ENCODE measurements at places on chromosomes 1 and 21.

GRCh38 chr1:175818929-175819328 lies 75.5 kb upstream of the TNR start:
- DNase-seq, result no peak

GRCh38 chr1:65258106-65258505 lies 51.2 kb upstream of the DNAJC6 start:
- no peak for DNase-seq

GRCh38 chr1:94795434-94795833 lies 24.7 kb upstream of the SLC44A3 start:
- no peak for DNase-seq

- DNase-seq, result no peak
Observed at GRCh38 chr1:235818632-235819136, 48.0 kb downstream of the LYST start.

- DNase-seq, result no peak
Observed at GRCh38 chr1:197683895-197684553, 91.3 kb downstream of the DENND1B start.

DNA sequence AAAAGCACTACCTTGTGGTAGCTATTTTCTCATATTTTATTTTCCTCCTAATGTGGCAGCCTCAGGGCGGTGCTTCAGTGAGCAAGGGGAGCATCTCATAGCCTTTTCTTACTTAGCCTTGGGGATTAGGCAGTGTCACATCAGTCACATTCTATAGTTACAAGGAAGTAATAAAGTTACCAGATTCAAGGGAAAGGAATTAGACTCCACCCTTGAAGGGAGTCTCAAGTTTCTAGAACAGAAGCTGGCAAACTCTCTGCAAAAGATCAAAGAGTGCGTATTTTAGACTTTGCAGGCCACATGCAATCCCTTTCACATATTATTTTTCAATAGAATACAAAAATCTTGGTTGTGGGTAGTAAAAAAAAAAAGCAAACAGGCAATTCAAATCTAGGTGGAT lies 350.4 kb downstream of the AMY1C start:
- no peak for DNase-seq

DNA sequence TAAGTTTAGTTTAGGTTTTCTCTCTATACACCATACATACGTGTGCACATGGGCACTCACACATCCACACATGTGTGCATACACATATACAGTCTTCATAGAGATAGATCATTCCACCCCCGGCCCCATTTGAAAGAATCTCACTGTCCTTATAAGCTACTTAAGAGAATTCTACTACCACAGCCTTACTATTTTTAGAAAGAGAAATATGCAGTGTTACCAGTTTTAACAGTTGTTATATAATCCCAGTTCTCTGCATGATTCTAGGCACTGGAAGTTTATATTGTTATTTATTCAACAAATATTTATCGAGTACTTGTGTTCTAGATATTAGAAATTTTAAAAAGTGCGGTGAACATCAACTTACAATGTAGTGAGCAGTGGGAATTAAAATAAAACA lies 41.5 kb downstream of the KCTD3 start:
- DNase-seq, result no peak

DNA sequence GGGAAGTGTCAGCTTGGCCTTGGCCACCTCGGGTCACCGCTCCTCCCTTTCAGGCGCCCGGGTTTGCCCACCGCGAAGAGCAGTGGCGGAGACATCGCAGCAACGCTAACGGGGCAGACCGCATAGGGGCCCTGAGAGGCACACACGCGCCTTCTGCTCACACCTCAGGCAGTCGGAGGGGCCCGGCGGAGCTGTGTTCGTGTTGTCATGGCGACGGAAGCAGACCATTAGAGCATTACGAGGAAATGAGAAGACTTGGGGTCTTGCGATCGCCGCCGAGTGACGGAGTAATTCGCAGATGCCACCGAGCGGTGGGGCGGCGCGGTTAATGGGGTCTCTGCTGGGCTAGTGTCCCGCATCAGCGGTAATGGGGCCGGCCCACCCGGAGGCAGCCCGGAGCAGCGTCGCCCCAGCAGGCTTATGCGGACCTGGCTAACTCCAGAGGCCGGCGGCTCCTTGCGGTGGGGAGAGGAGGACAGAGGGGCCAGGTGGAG lies 144.1 kb downstream of the TNR start:
- DNase-seq, result no peak

GRCh38 chr1:230054092-230054749 lies 12.8 kb upstream of the GALNT2 start:
- no peak for DNase-seq

- no peak for DNase-seq
Observed at GRCh38 chr1:232891656-232892317, 58.6 kb upstream of the NTPCR start.

- no peak for DNase-seq
Observed at GRCh38 chr1:44067266-44068250, 36.3 kb upstream of the SLC6A9 start.

- DNase-seq, result no peak
Observed at GRCh38 chr1:156025876-156026275, 5.1 kb upstream of the SSR2 start.

- no peak for DNase-seq
Observed at GRCh38 chr1:221573756-221574155, 168.1 kb downstream of the DUSP10 start.

GRCh38 chr1:193413376-193413775 lies 227.0 kb upstream of the B3GALT2 start:
- DNase-seq, result no peak

DNA sequence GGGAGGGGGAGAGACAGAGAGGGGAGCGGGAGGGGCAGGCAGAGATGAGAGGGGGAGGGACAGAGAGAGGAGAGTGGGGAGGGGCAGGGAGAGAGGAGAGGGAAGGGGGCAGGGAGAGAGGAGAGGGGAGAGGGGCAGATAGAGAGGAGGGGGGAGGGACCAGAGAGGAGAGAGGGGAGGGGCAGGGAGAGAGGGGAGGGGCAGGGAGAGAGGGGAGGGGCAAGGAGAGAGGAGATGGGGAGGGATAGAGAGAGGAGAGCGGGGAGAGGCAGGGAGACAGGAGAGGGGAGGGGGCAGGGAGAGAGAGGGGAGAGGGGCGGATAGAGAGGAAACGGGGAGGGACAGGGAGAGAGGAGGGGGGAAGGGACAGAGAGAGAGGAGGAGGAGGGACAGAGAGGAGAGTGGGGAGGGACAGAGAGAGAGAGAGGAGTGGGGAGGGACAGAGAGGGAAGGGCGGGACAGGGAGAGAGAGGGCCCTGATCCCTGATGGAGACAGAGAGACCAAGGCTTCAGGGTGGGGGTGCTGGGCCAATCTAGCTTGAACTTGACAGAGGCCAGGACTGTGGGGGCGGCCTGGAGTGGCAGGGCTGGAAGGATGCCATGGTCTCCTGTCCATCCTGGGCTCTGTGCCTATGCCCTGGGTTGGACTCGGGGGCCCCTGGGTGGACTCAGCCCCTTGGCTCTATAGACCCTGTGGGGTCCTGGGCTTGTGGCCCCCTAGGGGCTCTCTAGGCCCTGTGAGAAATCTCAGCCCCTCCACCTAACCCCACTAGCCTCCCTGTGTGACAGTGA lies 43.6 kb downstream of the DMRTB1 start:
- no peak for DNase-seq

DNA sequence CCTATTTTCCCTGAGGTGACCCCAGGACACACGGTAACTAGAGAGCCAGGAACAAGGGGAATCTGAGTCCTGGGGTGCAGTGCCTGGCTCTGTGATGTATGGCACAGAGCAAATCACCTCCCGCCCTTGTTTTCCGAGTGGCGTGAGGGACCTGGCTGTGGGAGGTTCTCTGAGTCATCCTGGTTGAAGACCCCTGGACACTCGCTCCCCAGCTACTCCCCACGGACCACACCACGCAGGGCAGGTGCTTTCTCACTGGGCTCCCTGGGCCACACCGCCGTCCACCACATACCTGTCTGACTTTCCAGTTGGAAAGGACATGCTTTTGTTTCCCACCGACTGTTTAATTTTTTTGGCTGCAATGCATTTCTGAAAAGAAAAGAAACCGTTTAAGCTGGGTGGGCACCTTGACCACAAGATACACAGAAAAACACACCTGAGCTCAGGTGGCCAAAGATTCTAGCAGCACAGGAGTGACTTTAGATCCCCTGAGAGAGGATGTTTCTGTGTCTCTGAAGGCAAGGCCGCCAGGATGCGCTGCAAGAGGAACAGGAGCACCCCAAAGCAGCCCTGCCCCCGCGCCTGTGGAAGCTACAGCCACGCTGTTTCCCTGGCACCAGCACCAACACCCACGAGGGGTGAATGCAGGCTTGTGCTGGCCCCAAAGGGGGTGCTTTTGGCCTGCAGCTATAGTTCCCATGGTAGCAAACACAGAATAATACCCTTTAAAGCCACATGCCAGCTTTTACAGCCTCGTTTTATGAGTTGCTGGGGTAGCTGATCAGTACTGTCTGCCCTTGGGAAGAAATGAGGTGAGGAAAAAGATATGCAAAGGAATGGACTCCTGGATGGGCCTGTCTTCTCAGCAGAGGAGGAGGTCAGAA lies 8.1 kb upstream of the SRM start:
- no peak for DNase-seq

- peak; percentile 26 for DNase-seq
Observed at GRCh38 chr1:111406321-111406768, 21.2 kb downstream of the OVGP1 start.

Data from T-helper 9 cell (primary cell).